ENCODE measurements at places on chromosomes 7 and 10.

- no peak for DNase-seq
Observed at GRCh38 chr10:32073659-32074058, 17.4 kb upstream of the KIF5B start.

GRCh38 chr10:128029731-128030369 is 96.4 kb downstream of the MKI67 start:
- DNase-seq, result no peak

- DNase-seq, result no peak
Observed at GRCh38 chr7:116283595-116284204, 73.4 kb downstream of the TES start.

DNA sequence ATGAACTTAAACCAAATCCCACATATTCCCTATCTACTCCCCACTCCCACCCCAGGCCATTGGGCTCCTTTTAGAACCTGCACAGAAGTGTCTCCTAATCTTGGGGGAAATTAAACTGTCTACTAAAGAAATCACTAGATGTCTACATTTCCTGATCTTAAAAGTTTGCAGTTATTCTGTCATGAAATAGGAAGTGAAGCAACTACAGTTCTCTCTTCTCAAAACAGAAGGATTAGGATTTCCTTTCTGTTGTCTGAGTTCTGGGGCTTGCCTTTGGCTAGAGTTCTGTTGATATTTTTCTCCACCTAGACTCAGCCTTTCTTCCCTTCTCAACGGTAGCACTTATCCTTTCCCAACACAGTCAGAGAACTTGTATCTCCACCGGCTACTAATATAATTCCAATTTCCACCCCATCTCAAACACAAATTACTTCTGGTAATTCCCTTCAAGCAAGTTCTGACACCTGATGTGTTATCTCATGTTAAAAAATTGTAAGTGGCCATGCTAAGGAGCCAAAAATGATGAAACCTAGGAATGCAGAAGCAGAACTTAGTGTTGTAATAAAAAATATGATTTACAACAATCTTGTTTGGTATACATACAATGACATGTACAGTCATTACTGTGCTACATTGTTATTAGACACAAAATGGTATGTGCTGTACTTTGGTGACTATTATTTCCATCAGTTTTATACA is 12.1 kb downstream of the OR9A4 start:
- DNase-seq, result no peak

DNA sequence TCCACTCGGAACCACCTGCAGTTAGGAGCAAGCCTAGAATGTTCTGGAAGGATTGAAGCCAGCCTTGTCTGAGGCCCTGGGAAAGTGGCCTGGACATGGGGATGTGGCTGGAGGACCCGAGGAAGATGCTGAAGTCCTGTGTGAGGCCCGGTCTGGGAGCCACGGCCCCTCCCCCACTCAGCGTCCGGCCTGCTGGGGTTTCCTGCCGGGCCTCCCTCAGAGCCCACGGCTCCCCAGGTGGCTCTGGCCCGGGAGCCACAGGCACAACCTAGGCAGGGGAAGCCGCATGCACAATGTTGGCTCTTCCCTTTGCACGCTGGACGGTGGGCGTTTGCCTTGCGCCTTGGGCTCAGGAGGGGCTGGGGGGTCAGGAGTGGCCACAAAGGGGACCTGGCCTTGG is 39.0 kb downstream of the UNCX start:
- DNase-seq, result no peak

DNA sequence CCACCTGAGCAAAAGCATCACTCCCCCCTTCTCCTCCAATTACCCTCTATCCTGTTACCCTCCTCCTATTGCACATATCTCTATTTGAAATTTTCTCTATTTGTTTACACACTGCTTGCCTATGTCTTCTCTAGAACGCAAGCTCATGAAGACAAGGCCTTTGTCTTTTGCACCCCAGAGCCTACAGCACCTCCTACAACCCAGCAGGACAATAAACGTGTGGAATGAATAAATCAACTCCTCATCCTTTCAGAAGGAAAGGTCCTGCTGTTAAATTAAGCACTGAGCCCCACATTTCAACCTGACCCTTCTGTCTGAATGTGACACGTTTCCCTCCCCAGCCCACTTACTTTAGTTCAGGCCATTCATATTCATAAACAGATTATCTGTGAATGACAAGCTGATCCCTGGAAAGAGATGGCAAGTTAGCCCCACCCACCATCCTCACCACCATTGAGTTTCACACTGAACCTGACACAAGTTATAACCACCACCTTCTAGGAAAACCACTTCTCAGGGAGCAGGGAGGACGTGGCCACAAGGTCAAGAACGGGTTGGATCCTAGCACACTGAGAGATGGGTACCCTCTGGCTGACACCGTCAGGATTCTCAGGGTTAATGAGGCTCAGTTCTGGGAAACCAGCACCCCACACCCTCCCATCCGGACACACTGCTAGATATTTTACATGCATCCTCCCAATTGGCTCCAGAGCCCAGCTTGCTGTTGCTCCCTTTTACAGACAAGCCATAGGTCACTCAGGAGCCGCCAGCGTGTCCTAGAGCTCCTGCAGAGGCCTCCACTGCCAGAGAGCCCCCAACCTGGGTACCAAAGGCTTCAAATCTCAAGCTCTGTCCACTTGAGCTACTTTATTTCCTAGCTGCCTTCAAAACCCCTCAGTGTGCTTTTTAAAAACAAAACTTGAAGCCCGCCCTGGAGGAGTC is 934 bp downstream of the PRTFDC1 start:
- no peak for DNase-seq

GRCh38 chr10:133350950-133351329 is 3.8 kb downstream of the PRAP1 start:
- DNase-seq, result no peak

DNA sequence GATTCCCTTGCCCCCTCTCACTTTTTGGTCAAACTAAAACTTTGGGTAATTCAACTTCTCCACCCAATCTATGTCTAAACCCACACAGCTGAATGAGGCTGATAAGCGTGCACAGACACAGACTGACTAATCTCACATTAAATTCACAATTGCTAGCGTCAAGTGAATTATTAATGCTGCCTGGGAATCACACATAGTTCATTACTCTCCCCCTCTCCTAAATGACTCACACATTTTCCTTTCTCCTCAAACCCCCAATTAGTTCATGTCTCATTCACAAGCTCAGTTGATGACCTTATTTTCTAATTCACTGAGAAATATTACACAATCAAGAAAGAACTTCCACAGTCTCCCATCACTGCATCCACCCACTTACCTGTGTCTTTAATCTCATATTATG is 14.5 kb downstream of the KLF14 start:
- no peak for DNase-seq

DNA sequence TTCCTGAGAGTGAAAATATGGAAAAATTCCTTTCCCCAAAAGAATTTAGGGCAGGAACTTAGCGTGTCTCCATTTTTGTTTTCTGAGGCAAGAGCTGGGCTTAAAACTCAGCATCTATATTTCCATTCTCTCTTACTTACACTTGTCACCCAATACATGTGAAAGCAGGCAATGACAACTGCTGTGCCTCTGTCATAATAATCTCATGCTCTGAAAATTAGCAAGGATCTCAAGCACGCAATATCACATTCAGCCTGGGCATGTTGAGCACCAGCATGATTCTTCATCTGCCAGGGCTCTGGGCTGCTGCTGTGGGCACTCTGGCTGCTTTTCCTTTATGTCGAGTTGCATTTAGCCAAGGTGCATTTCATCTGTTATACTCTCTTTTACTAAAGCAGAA is 255.5 kb downstream of the SNX10 start:
- no peak for DNase-seq

- no peak for DNase-seq
Observed at GRCh38 chr10:18793951-18794350, 134.7 kb downstream of the ARL5B start.

DNA sequence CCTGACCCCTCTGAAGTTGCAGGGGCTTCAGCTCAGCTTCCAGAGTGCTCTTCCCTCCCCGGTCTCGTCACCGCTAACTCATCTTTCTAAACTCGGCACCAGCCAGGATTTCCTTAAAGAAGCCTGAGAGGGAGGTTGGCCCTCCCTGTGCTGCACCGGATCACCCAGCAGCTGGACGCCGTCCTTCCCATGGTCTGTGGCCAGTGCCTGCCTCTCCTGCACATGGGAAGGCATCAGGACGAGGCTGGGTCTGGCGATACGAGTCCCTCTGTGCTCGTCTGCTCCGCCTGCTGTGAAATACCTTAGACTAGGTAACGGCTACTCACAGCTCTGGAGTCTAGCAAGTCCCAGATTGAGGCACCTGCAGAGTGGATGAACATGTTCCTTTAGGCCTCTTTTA is 179.1 kb downstream of the ZMYND11 start:
- DNase-seq, result no peak

- no peak for DNase-seq
Observed at GRCh38 chr7:136956671-136957070, 88.2 kb downstream of the CHRM2 start.

DNA sequence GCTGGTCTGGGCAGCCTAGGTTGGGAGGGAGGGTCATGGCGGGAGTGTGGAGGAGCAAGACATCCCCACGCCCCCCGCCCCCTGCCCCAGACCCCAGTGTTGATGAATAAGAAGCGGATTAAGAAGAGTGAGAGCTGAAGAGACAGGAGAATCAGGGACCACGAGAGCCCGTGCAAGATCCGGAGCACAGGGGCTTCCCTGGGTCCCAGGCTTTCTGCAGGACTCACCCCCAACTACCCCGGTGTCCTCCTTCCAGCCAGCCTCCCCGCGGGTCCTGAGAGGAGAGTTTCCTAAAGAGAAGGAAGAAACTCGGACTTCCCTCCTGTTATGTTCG is 20.1 kb downstream of the GHRHR start:
- no peak for DNase-seq

- no peak for DNase-seq
Observed at GRCh38 chr10:15504101-15504840, 133.2 kb upstream of the FAM171A1 start.

DNA sequence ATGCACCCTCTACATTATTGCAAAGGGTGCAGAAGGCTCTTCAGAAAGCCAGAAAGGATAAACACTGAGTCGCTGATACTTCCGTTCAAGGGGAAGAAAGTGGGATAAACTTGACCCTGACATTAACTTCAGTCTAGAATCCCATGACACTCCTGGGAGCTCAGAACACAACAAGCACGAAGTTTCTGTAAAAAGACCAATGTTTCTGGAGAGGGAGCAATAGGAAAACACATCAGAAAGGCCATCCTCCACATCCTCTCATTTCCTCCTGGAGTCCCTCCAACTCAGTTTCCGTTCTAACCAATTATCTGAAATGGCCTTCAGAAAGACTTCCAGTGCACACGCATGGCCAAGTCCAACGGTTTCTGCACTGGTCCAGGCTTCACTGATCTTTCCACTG is 113.5 kb downstream of the SORBS1 start:
- DNase-seq, result no peak

DNA sequence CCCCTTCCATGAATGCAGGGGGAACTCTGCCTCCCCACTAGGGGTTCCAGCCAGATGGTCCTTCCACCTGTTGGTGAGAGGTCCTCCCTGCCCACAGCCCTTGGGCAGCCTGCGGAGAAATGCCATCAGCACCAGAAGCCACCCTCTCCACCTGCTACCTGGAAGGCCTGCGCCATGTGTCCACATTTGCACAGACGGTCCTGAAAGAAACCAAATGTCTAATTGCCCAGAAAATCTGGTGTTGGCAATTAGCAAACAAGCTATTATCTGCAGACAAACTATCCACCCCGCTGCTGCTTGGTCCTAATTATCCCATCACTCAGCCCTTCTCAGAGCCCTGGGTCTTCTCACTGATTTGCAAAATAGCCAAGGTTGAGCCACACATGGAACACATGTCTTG is 32.3 kb downstream of the HSPA12A start:
- DNase-seq, result no peak

DNA sequence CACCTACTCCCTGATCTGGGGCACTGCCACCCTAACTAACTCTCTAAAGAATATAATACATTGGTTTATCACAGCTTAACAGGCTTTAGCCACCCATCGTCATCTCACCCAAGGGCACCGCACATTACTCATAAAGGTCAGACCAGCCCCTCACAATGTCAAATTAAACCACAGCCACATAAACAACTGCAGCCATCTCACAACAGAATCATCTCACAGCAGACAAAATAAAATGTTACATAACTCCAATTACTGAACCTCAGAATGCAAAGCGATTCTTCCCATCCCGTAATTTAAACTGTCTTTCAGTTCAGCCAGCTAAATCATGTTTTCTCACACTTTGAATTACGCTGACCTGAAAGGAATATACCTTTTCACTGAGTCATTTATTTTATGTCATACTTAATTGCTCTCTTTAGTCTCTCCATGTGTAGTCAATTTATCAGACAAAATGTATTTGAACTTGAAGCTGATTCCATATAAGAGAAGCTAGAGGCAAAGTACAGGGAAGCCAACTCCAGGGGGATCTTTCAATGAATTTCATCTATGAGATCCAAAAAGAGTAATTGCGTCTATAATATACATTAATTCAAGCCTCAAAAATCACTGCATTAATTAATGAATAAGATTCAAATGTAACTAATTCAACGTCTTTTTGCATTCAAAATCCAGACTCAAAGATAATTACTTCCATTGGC is 96.9 kb upstream of the NEBL start:
- no peak for DNase-seq

DNA sequence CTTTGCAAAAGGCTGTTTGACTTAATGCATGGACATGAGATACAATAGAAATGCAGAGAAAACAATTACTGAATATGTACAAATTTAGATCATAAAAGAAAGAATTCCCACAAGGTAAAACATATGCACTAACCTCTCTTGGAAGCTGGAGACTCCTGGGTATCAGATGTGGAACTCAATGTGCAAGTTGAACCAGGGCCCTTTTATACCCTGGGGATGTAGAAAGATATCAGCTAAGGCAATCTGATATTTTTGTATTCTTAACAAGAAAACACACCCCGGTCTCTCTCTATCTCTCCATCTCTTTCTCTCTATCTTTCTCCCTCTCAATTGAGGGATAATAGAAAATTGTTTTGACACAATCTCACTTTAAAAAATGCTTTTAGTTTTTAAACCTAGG is at the start of gene IDI2:
Gene IDI2, minus strand, starts transcription at position 177 of the 400 bp plus-strand sequence. CDS start 1,136 bp downstream, outside the sequence.
- no peak for DNase-seq

DNA sequence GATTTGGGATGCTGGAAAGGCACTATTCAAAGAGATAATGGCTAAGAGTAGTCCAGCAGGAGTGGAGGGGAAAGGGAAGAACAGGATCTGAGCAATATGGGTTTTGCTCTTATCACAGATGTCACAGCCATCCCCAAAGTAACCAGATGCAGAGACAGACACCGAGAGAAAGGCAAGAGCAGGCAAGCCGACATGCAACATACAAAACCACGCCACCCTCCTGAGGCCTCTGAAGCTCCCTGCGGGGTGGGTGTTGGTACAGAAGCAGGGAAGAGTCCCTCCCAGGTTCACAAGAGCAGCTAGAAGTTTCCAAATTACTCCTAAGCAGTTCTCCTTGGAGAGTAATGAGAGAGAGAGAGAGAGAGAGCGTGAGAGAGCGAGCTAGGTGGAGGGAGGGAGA is 10.8 kb upstream of the C10orf53 start:
- no peak for DNase-seq

DNA sequence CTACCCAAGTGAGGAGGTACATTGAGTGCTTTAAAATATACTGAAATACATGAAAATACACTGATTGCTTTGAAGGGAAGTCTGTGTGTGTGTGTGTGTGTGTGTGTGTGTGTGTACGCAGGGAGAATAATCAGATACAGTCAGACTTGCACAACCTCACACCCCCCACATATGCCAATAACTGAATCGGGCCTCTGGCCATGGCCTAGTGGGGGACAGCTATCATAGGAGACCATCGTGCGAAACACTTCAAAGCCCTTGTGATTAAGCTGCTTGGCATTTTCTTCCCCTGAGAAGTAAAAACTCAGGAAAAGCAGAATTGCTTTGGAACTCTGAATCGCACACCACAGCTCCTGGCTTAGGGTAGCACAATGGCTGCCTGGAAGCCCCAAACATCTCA is 135.1 kb downstream of the C10orf105 start:
- DNase-seq, result no peak

Data from activated CD8-positive, alpha-beta memory T cell treated with anti-CD3 and anti-CD28 coated beads for 1 hour (primary cell).